Activated gamma-delta T cell treated with anti-CD3 and anti-CD28 coated beads, Interleukin-2, amount 50 U/mL, for 16 hours (primary cell): ENCODE measurements at places on chromosomes 16 and 17.
A peak's percentile ranks its signal among the peaks of the same experiment; 100 is the strongest.

DNA sequence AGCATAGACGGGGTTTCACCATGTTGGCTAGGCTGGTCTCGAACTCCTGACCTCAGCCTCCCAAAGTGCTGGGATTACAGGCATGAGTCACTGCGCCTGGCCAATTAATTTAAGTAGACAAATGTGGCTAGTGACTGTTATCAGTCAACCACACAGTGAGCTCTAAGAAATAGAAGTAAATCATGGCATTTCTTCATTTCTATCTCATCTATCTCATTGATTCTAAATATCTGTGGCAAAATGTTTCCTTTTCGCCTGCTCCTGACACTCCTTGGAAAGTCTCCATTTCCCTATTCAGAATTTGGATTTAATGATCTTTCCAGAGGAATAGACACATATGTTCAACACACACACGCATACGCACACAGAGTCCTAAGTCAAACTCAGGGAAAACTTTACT lies 81.3 kb downstream of the HIC1 start:
- DNase-seq: no peak

DNA sequence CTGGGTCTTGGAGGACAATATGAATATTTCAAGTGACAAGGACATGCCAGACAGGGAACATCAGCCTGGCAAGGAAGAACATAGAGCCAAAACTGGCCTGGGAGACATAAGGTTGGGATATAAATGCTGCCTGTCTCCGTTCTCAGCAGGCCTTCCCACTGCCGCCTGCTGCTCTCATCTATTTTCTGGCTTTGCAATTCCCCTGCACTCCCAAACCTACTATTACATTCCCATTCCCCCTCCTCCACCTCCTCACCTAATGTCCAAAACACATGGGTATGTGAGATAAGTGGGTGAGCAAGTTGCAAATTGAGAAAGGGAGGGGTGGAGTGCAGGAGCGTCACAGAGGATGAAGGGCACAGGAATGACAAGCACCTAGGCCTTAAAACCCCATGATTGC lies 244.3 kb upstream of the CDH8 start:
- DNase-seq: no peak

- peak; percentile 62 for DNase-seq
Observed at GRCh38 chr17:62724398-62725146, 83.5 kb downstream of the MARCHF10 start.

DNA sequence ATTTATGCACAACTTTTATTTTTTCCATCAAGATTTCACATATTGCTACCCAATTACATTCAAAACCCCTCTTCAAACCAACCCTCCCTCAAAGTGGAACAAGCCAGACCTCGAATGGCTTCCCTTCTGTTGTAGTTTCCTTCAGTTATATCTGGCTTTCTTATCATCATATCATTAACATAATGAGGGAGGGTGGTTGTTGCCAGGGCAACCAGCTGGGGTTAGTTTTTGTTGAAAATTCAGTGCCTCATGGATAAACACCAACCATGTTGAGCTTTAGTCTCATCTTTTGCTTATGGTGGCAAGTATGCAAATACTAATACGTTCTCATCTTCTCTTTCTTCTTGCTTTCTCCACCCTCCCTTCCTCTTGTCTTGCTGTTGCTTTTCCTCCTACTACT lies 359.7 kb downstream of the CDH11 start:
- DNase-seq: no peak

DNA sequence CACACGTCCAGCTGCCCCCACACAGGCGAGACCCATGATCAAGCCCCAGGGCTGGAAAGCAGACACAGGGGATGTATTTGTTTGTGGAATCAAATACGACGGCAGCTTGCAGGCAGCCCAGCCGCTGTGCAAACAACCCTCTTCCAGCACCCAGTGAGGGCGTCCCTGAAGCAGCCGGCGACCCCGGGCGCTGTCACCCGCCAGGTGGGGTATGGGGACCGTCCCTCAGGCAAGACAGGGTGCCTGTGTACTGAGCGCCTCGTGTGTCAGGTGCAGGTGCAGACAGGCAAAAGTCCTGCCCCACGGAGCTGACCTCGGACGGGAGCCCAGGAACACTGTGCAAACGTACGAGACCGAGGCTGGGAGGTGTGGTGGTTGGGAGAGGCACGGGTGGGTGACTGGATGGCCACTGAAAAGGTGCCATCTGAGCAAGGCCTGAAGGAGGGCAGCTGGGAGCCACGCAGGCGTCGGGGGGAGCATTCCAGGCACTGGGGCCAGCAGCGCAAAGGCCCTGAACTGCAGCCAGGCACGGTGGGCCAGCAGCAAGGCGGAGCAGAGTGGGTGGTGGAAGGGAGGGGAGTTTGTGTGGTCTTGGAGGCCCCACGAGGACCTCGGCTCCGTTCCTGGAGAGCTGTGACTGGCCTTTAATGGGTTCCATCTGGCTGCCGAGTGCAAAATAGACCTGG lies 48.5 kb downstream of the CBFA2T3 start:
- no peak for DNase-seq

DNA sequence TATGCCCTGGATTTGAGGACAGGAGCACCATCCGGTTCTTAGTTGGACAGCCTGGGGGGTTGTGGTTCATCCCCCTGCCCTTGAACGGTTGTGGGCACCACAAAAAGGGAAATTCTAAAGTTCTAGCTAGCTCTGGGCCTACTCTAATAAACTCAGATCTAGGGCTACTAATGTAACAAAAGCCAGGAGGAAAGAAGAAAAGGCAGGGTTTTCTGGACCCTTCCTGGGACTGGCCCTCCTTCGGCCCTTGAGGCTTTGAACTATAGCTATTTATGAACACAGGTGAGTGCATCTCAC lies 15.1 kb downstream of the ETV4 start:
- no peak for DNase-seq

GRCh38 chr16:7843261-7843660 lies 510.6 kb downstream of the RBFOX1 start:
- DNase-seq: no peak

GRCh38 chr17:11028349-11028748 lies 190.5 kb upstream of the PIRT start:
- no peak for DNase-seq

DNA sequence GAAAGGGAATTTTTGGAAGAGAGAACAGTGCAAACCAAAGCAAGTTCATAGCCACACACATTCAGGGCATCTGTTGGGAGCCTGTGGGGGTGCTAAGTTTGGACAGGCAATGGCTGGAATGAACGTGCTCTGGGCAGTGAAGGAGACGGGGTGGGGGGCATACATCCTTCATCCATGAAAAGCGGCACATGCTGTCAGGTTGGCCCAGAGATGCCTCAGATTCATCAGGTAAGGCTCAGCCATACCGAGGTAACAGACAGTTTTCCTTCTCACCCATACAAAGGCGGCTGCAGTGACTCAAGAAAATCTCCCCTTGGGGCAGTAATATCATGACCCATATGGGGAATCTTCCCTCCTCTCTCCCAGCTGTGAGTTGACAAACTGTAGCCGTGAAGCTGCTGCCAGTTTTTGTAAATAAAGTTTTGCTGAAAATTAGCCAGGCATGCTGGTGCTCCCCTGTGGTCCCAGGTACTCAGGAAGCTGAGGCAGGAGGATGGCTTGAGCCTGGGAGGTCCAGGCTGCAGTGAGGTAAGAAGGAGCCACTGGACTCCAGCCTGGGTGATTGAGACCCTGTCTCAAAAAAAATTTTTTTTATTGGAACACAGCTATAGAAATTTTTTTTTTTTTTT lies 9.2 kb upstream of the UBALD2 start:
- DNase-seq: no peak

GRCh38 chr17:19647697-19648474 lies 665 bp upstream of the ALDH3A2 start:
- DNase-seq: peak; percentile 9

DNA sequence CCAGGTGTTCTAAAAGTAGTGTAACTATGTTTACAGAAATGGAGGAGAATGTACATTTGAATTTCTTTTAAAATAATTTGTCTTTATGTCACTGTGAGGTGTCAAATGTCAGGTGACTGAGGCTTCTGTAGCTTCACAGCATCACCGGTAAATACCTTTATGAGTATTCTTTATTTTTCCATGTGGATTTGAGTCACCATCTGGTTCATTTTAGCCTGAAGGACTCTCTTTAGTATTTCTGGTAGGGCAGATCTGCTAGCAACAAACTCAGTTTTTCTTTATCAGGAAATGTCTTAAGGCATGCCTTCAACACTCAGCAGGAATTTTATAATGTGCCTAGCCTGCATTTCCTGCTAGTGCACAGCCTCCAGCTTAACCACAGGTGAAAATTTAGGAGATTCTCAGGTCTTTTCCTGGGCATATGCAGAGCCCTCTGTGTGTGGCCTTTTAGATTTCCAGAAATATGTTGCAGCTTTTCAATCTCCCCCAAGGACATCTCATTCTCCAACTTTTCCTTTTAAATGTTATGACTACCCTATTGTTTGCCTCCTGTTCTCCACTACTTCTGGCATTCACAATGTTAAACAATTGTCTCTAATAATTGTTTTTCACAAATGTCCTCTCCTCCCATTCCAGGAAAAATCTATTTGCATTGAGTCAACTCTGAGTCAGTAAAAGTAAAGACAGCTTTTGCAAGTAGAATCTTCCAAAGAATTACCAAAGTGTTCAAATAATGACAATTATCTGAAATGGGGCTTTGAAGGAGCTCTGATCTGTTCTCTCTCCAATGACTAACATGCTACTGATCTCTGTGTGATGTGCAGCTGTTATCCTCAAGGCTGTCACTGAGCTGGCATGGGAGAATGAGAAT lies 239.4 kb upstream of the CPHXL start:
- no peak for DNase-seq

DNA sequence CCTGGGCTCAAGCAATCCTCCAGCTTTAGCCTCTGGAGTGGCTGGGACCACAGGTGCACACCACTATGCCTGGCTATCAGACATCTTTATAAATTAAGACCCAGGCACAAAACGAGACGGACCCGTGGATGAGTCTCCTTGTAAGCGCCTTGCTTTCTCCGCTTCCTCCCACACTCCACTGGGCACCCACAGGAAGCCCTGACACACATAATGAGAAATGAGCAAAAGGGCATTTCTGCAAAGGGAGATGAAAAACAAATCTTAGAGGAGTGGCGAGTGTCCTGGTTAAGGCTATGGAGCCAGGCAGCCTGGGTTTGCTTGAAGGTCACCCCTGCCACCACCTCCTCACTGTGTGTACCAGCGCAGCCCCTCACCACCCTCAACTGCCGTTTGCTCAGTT lies 56.3 kb downstream of the XYLT1 start:
- DNase-seq: no peak

- no peak for DNase-seq
Observed at GRCh38 chr16:84930298-84931106, 80.8 kb downstream of the ZDHHC7 start.

DNA sequence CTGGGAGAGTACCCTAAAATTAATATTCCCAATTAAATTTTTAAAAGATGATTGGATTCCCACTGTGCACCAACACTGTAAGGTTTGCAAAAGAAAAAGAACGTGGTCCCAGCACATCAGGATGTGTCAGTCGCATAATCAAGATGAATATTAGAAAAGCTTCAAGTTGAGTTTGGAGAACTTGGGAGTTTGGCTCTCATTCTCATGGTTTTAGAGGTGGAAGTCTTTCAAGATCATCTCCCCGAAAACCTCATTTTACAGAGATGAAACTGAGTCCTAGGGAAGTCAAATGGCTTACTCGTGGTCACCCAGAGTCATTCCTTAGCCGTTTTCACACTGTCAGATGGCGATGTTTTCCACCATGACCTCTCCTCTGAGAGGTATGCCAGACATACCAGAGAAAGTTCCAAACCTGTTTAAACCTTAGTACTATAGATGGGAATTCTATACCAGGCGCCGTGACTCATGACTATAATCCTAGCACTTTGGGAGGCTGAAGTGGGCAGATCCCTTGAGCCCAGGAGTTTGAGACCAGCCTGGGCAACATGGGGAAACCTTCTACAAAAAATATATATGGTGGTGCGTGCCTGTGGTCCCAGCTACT lies 1.2 kb downstream of the SEC14L1 start:
- no peak for DNase-seq

DNA sequence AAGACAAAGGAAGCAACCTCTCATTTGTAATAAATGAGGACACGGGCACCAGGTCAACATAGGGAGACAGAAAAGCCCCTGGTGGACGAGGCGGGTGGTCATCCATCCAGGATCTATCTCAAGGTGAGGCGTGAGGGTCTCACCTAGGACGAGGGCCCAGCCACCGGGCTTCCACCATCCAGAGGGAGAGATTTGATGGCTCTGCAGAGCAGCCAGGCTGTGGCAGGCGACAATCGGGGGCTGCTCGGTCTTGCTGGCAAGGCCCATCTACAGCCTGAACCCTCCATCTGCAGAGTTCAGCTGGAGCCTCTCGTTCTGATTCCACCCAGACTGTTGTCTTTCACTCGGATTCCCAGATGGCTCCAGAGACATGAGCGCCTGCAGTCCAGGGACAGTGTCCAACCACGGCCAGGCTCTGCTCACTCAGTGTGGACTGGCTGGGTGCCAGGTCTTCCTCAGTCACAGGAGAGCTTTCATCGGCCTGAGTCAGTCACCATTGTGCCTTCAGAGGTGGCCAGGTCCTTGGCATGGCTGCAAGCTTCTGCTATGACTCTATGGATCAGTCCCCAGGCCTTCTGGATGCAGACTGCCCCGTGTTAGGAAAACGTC lies 5.9 kb downstream of the LITAFD start:
- no peak for DNase-seq

- peak; percentile 61 for DNase-seq
Observed at GRCh38 chr16:15055141-15056053, 477 bp downstream of the NTAN1 start.

DNA sequence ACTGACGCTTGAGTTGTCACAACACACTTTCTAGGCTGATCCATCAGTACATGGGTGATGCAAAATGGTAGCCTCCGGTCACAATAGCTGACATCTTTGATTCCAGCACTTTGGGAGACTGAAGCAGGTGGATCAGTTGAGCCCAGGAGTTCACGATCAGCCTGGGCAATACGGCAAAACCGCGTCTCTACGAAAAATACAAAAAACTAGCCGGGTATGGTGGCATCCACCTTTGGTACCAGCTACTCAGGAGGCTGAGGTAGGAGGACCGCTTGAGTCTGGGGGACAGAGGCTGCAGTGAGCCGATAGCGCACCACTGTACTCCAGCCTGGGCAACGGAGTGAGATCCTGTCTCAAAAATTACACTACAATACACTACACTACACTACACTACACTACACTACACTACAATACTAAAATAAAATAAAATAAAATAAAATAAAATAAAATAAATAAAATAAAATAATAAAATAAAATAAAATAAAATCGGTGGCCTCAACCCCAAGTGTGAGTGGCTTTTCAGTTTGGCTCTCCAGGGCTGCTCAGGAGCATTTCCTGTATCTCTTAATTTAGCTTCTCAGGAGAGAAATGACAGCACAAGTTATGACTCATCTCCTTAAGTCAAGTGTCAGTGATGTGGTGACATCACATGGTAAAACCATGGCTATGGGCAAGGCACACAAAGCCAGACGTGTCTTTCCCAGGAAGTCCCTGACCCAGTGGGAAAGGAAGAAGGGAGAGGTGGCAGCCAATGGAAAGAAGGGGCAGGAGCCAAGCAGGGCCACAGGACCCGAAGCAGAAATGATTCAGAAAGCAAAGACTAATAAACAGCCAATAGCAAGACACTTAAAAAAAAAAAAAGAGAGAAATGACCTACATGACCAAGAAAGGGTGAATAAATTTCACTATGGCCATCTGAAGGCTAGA lies 75.3 kb upstream of the TBC1D3K start:
- no peak for DNase-seq

- DNase-seq: no peak
Observed at GRCh38 chr16:10552281-10552680, 28.1 kb downstream of the EMP2 start.
